ENCODE measurements at places on chromosomes 12 and 14.

DNA sequence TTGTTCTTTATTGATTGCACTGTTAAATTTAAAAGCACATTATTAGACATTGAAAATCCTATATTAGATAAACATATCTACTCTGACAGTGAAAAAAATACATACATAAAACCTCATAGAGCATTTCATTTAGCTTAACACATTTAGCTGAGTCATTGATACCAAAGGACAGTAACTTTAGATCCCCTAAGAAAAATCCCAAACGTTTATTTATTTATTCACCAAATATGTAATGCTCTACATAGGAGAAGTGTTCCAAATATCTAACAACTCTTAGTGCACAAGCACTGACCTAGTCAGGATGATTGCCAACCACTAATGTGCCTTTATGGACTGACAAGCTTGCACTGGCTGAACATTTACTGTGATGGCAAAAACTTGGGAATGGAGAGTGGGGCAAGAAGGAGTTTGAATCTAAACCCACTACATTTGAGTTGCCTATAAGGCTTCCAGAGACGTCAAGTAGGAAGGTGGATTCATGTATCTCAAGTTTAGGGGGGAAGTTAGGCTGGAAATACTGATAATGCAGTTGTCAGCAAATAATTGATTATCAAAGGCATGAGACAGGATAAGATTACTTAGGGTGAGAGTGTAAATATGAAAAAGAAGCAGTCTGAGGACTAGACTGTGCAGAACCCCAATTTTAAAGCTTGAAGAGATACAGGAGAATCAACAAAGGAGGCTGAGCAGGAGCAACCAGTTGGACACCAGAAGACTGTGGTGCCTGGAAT is 156.4 kb downstream of the PLCZ1 start:
- DNase-seq, result no peak

GRCh38 chr14:74935360-74935680 is 12.3 kb upstream of the RPS6KL1 start:
- no peak for DNase-seq

DNA sequence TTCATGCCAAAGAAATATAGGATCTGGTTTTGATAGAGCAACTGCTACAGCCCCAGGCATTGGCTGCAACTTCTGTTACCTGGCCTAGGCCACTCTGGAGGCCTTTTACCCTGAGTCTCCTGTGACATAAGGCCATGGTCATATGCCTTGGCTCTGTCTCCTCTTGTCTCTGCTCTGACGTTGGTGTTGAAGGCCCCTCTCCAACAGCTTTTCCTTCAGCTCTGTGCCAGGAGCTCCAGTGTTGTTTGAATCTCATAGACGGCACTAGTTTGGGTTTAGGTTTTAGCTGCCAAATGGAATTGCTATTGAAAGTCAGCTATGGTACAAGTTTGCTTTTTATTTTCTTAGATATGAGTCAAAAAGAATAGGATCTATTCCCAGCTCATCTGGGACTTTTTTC is 41.1 kb downstream of the TTLL5 start:
- no peak for DNase-seq

- no peak for DNase-seq
Observed at GRCh38 chr14:72610831-72611200, 283.1 kb downstream of the DPF3 start.
